ENCODE measurements at places on chromosomes 5 and 9.

DNA sequence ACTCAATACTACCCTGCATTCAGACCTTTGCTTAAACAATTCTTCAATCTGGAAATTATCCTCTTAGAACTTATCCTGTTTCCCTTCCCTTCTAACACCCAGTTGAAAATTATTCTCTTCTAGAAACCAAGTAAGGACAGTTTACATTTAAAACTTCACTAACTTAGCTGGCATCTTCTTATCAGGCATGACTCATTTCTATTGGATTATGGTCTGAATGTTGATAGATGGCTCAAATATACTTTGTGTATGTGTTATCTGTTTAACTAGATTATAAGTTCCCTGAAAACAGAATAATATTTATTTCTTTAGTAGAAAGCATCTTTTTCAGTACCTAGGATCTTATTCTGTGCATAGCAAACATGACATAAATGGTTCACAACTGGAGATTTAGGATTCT lies 161.9 kb downstream of the PPP2R2B start:
- no peak for DNase-seq

DNA sequence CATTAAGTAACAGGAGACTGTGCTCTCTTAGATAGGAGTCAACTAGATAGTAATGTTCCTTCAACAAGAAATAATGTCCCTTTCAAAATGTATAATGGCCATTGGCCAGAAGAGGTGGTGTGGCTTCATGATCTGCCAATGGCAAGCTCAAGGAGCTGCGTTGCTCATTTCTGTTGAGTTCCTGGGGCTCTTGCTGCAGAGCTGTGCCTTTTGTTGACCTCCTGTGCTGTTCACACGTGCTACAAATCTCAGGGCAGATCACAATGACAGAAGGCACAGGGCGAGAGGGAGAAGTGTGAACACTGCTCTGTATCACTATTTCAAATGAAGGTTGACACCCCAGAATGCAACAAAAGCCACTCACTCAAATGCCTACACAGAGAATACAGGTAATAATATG lies 16.0 kb upstream of the TBC1D2 start:
- no peak for DNase-seq

GRCh38 chr9:5835808-5836207 lies 2.9 kb upstream of the ERMP1 start:
- DNase-seq = no peak

DNA sequence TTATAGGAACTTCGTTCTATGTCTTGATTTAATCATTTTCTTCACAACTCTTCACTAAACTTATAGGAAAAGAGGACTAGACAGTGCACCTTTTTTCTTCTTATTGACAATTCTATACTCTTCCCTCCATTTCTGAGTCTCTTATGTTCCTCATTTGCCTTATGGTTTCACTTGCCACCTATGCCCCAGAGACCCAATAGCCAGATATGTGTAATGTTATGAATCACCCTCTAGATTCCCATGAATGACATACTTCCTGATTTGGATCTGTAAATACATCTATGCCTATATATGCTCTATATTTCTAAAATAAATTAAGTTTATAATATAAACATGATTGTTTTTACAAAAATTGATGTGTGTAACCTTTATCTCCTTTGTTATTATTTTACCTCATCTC lies 514.1 kb upstream of the MEF2C start:
- no peak for DNase-seq

GRCh38 chr5:5404381-5404780 lies 18.1 kb upstream of the ICE1 start:
- DNase-seq = no peak

- no peak for DNase-seq
These were observed 5.1 kb upstream of the NFIB start for GRCh38 chr9:14318934-14319580.

DNA sequence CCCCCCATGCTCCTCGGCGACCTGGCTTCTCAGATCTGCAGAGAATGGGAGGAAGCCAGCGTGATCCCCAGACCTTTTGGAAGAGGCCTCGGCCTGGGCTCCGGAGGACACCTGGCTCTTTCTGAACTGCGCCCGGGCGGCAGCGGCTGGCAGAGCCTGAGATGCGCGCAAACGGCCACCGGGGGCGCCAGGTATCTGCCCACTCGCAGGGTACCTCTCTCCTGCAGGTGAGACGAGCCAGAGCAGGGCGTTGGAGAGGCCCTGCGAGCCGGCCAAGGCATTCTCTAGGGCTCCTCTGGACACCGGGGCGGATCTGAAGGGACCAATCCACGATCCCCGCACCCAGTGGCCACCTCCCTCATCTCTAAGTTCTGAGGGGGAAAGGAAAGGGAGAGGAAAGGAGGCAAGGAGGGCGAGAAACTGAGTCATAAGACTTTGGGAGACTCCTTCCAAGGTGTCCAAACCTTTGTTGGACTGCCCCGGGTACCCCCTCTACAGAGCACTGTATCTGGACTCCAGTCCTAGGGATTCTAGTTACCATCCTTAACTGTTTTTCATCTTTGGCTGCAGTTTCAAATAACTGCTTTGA lies 55.0 kb upstream of the SLC46A2 start:
- DNase-seq = no peak

DNA sequence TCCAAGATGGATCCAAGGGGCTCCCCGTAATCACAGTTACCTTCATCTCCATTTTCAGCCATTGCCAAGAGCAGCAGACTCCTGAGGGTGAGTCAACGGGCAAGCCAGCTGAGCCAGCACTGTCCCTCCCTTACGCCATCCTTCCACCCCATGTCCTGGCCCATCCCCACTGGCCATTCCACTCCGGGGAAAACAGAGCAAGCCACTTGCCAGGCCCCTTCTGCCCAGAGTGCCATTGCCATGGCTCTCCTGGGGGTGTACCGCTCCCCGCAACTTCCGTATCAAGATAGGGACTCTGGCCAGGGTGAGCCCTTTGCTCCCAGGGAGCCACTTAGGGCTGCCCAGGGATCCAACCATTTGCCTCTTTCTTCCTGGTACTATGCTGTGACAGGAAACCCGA lies 48.9 kb upstream of the CDKN2AIPNL start:
- DNase-seq = no peak

DNA sequence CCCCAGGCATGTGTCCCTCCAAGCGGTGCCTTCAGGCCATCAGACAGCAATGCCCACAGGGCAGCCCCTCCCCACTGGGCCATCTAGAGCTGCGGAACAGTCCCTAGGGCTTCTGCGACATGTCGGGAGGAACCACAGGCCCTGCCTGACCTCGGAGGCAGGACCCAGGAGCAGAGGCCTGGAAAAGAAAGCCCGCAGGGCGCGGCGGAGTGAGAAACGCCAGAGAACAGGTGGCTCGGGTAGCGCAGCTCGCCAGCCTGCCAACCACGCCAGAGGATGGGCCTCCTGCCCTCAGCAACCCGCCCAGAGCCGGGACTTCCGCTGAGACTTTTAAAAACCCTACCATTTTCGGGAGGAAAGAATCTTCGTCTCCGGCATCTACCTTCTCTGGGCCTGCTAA lies 715 bp downstream of the LCN8 start:
- DNase-seq = no peak

GRCh38 chr9:70020991-70021571 lies 22.6 kb upstream of the MAMDC2 start:
- no peak for DNase-seq

GRCh38 chr5:149921597-149921996 lies 23.0 kb downstream of the PDE6A start:
- DNase-seq = no peak

GRCh38 chr5:150137168-150137957 lies 18.3 kb downstream of the PDGFRB start:
- no peak for DNase-seq
